ENCODE measurements at places on chromosomes 1 and 21. TPM values are rescaled to one million over a fixed set of nuclear protein-coding genes. Genes with fewer than 3 reads are reported as not detected.
A peak's percentile ranks its signal among the peaks of the same experiment; 100 is the strongest.

RNF223 gene
- not detected for polyA plus RNA-seq

GRCh38 chr1:41626616-41627375, 142.3 kb upstream of the EDN2 start:
- DNase-seq = no peak

PCP4 gene
- polyA plus RNA-seq = not detected

C1orf210 gene
- polyA plus RNA-seq = not detected

SFN gene
- polyA plus RNA-seq = not detected

DNA sequence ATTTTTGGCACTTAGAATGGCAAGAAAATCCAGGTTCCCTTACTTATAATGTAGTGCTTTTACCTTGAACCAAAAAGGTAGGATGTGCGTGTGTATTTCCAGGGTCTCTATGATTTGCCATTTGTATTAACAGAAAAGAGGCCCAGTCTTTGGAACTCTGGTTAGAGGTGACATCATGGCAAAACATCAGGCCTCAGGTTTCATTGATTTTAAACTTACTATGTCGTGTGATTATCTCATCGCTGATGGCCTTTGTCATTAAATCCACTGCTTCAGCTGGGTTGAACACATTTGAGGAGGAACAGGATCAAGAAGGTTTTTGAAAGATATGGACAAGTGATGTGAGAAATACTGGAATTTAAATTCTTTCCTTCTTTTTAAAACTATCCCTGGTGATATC, 95.2 kb downstream of the PBX1 start:
- no peak for DNase-seq

CFHR2 gene
- not detected for polyA plus RNA-seq

DNA sequence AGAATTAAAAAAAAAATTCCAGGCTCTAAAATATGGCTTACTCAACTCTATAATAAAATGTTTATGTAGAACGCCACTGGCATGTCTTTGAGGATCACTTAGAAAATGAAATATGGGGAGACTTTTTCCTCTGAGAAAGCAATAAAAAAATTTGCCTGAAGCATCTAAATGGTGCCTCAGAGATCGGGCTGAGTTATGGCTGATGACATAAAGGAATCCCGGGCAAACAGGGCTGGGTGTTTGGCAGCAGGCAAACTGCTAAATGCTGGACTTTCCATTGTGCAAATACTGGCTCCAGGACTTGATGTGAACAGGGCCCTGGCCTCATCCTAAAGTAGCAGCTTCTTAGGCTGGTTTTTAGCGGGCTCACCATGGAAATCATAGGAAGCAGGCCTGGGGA, 44.5 kb upstream of the C1orf87 start:
- no peak for DNase-seq

- no peak for DNase-seq
Measured at GRCh38 chr1:163161841-163162240, 40.9 kb downstream of the RGS5 start.

- DNase-seq = no peak
Measured at GRCh38 chr21:46094401-46095082, 3.4 kb upstream of the COL6A2 start.

DNA sequence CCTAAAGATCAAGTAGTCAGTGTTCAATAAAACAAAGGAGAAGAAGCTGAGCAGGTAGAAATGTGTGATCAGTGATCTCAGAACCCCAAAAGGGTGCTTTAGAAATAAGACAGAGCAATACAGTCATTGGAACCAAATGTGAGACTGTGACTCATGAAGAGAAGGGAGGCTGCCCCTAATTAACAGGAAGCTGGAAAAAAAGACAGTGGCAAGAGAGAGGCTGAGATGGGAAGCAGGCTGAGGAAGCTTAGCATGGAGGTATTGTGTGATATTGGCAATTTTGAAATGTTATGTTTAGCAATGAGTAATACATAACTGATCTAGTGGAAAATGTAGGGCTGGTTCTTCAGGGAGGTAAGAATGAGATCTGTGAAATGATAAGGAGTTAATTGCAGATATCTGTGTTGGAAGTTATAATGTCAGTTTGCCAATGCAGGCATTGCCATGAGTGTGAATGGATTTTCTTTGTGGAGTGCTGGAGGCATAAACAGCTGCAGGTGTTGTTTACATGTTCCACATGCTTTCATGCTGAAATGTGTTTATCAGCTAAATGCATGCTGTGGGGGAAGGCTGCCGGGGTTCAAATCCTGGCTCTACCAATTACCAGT, 90.6 kb upstream of the CACNA1E start:
- DNase-seq = no peak

FCGR3B gene
- polyA plus RNA-seq = not detected

- peak; percentile 75 for DNase-seq
Measured at GRCh38 chr1:150151291-150152181, 1.8 kb downstream of the PLEKHO1 start.

DNA sequence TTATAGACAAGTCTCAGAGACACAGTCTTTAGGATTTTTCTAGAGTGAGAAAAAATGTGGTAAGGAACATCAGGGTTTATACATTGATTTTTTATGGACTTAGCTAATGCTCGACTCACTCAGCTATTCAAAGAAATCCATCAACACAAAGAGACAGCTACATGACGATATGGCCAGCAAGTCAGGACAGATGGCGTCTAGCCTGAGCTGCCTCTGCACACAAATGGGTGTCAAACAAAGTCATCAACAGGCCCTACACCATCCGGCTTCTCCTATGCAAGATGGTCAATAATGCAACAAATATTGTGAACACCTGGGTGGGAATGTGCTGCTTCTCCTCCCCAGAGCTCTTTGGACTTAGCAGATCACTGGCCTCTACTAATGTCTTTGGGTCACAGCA, 13.3 kb upstream of the ERICH3 start:
- no peak for DNase-seq

GNG4 gene
- not detected for polyA plus RNA-seq

LCE1F gene
- not detected for polyA plus RNA-seq

- no peak for DNase-seq
Measured at GRCh38 chr1:48823168-48823567, 46.5 kb upstream of the BEND5 start.

ELF3 gene
- polyA plus RNA-seq = not detected

GRCh38 chr1:234768171-234768568, 158.2 kb upstream of the IRF2BP2 start:
- no peak for DNase-seq

DNA sequence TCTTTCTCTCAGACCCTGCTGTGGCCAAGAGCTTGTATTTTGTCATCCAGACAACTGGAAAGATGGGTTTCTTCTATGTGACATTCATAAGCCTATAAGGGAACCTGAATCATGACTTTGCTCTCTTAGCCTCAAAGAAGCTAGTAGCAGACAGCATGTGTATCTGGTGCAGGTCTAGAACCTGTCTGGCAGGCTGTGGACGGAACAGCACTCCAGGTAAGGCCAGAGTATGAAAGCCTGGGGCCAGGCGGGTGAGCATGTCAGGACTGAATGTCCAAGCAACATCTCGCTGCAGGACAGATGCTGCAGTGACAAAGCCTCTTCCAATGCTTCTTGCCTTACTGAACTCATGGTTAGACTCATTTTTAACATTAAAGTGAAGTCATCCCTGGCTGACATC, 32.8 kb downstream of the AKNAD1 start:
- DNase-seq = no peak

DNA sequence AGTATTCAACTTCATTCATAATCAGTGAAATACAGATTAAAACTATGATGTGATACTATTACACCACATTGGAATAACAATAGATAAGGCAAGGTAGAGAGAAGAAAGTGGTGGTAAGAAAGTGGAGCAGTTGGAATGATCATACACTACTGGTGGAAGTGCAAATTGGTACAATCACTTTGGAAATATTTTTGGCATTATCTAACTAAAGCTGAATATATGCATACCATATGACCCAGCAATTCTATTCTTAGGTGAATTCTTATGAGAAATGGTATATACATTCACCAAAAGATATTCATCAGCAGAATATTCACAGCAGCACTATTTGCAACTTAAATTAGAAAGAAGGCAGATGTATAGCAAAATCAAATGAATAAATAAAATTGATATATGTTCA, 21.4 kb upstream of the PTPRC start:
- no peak for DNase-seq

GRCh38 chr1:165355977-165356811, at the start of gene LMX1A:
Gene LMX1A (minus strand): TSS chr1:165356715. CDS start chr1:165355559, 1,156 bp downstream.
- DNase-seq = no peak

LDLRAD1 gene
- polyA plus RNA-seq = not detected

- no peak for DNase-seq
Measured at GRCh38 chr1:24644100-24644384, 940 bp downstream of the SRRM1 start.

TGFB2 gene
- not detected for polyA plus RNA-seq

- DNase-seq = no peak
Measured at GRCh38 chr1:54537611-54538010, 10.4 kb upstream of the ACOT11 start.

HAPLN2 gene
- polyA plus RNA-seq = not detected

ZBTB17 gene
- polyA plus RNA-seq = 23.3 TPM

GRCh38 chr21:24007592-24007991, 1599.7 kb downstream of the MRPL39 start:
- DNase-seq = no peak

MROH9 gene
- polyA plus RNA-seq = not detected

- no peak for DNase-seq
Measured at GRCh38 chr1:234735476-234735875, 125.5 kb upstream of the IRF2BP2 start.

DNA sequence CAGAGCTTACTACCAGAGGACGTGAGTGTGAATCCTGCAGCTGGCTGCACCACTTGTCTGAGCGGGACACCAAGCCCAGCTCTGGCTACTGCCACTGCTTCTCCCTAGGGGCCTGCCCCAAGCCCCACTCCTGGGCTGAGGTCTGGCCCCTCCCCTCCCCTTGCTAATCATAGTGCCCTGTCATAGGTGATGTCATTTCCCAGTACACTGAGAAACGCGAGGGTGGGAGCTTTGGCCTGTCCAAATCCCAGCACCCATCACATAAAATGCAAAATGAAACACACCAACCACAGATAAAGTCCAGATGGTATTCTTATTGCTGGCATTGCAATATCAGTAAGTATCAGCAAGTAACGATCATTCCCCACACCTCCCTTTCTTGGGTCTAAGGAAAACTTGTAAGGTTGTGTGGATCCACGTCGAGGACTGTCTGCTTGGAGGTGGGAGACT, 77.7 kb downstream of the TOMM20 start:
- no peak for DNase-seq

DNA sequence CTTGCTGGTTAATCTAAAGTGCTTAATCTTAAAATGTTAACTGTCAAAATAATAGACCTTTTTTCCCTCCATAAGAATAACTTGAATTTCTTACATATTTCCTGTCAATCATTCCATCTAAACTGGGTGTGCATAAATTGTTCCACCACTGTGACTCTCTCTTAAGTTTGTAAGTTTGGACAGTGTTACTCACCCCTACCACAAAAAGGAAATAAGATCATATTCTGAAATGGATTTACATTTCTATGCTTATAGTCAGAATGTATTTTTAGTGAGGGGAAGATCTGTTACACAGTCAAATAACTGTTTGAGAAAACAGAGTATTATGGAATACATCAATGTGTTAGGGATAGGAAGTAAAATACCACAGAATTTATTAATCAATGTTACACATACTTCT, 109.6 kb upstream of the DPYD start:
- no peak for DNase-seq

AGO1 gene
- 7.9 TPM for polyA plus RNA-seq

- DNase-seq = no peak
Measured at GRCh38 chr1:39596163-39596562, 19.6 kb upstream of the PABPC4 start.

GIPC2 gene
- polyA plus RNA-seq = 0.05 TPM

DNA sequence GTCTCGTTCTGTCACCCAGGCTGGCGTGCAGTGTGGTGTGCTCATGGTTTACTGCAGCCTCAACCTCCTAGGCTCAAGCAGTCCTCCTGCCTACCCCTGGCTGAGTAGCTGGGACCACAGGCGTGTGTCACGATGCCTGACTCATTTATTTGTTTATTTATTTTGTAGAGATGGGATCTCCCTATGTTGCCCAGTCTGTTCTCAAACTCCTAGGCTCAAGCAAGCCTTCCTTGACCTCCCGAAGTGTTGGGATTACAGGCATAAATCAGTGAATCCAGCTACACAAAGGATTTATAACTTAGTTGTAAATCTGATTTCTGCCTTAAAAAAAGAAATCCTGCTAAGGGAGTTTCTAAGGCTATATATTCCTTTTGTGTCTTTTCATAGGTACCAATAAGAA, 30.5 kb upstream of the ZNF496 start:
- no peak for DNase-seq

GRCh38 chr1:55146781-55147180, 68.4 kb downstream of the USP24 start:
- DNase-seq = no peak

AK5 gene
- polyA plus RNA-seq = 42.9 TPM

DNA sequence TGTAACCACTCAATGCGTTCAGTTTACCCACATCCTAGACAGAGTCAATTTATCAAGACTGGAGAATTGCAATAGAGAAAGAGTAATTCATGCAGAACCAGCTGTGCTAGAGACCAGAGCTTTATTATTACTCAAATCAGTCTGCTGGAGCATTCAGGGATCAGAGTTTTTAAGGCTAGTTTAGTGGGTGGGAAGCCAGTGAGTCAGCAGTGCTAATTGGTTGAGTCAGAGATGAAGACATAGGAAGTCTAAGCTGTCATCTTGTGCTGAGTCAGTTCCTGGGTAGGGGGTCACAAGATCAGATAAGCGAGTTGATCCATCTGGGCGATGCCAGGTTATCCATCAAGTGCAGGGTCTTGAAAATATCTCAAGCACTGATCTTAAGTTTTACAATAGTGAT, 499.6 kb downstream of the MRPL39 start:
- no peak for DNase-seq

DNA sequence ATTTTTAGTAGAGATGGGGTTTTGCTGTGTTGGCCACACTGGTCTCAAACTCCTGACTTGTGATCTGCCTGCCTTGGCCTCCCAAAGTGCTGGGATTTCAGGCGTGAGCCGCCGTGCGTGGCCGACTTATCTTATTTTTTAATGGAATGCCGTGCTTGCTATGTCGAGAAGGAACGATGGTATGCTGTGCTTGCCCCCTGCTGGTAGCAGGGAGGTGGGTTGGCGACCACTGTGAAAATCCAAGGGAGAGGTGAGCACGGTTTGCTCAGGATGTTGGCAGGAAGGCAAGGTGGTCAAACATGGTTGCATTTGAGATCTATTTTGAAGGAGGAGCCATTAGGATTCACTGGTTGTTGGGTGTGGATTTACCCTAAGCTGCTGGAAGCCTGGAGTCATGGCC, 45.8 kb upstream of the RCC2 start:
- DNase-seq = no peak

KCNK2 gene
- not detected for polyA plus RNA-seq

GRCh38 chr21:29441651-29442050, 142.9 kb downstream of the BACH1 start:
- DNase-seq = no peak

GRCh38 chr1:1079408-1080121, 5.5 kb upstream of the RNF223 start:
- DNase-seq = no peak

- no peak for DNase-seq
Measured at GRCh38 chr21:45838634-45839033, 142.9 kb upstream of the COL6A1 start.

- no peak for DNase-seq
Measured at GRCh38 chr1:22434717-22435116, 16.9 kb upstream of the ZBTB40 start.
